CD4-positive, alpha-beta T cell (primary cell): ENCODE measurements at places on chromosomes 1 and 21.

DNA sequence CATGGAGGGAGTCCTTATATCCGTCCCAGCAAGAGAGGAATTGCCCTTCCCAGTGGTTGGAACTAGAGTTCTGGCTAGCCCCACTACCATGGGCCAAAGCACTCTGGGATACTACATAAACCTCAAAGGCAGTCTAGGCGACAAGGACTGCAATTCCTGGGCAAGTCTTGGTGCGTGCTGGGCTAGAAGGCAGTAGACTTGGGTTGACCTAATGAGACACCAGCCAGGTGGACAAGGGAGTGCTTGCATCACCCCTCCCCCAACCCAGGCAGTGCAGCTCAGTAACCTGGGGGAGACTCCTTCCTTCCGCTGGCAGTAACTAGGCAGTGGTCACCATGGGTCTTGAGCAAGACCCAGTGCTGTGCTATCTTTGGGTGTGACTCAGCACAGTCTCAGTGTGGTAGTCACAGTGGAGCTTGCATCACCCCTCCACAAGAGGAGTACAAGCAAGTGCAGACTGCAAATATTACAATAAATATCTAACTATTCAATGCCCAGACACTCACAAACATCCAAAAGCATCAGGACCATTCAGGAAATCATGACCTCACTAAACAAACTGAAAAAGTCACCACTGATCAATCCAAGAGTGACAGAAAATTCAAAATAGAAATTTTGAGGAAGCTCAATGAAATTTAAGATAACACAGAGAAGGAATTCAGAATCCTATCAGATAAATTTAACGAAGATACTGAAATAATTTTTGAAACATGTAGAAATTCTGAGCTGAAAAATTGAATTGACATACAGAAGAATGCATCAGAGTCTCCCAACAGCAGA is 84.7 kb upstream of the LYPLAL1 start:
- DNase-seq: peak; percentile 74

GRCh38 chr1:1941868-1942752 is 23.0 kb upstream of the TMEM52 start:
- no peak for DNase-seq

DNA sequence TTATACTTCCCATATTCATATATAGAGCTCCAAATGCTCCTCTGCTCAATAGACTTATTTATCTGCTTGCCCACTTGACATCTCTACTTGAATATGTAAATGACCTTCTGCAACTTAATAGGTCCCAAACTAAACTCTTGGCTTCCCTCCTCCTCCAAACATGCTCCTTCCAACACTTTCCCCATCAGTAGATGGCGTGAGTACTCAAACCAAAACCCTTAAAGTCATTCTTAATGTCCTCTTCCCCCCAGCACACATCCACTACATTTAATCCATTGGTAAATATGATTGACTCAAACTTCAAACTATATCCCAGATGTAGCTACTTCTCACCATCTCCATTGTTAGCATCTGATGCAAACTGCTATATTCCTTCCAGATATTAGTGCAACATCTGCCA is 48.5 kb upstream of the PBX1 start:
- DNase-seq: no peak

- peak; percentile 88 for DNase-seq
Observed at GRCh38 chr1:150560576-150561253, 11.5 kb downstream of the ADAMTSL4 start.

DNA sequence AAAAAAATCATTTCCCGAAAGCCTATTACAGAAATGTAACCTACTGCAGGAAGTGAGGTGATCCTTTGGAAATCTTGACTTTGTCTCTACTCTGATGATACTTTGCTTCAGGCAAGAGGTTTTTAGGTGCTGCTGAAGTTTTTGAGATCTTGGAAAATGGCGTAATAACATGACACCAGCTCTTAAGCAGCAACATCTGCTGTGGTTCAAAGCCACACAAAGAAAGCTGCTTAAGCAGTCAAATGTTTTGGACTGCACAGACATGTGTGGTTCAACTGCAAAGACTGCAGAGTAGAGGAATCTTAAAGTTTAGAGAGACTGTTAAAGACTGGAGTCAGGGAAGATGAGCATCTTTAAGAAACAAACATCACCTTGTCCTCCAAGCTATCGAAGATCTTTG is 139.0 kb downstream of the RASAL2 start:
- no peak for DNase-seq

- no peak for DNase-seq
Observed at GRCh38 chr1:168553680-168554553, 10.1 kb upstream of the XCL2 start.

DNA sequence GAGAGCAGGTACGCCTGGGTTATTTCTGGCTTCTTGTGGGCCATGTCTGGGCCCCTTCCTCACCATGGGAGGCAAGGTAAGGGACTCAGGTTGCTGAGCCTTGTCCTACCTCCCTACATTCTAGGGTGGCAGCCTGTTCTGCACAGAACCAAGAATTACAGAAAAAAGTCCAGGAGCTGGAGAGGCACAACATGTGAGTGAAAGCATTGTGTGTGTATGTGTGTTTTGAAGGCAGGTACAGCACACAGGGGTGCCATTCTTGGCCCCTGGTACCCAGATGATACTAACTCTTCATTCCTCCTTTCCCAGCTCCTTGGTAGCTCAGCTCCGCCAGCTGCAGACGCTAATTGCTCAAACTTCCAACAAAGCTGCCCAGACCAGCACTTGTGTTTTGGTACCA is 4.4 kb downstream of the JTB start:
- DNase-seq: no peak

- no peak for DNase-seq
Observed at GRCh38 chr1:16072616-16073484, 601 bp downstream of the FAM131C start.

GRCh38 chr1:104266612-104267011 is 516.9 kb downstream of the AMY1C start:
- no peak for DNase-seq

- no peak for DNase-seq
Observed at GRCh38 chr1:64269558-64269884, 66.1 kb downstream of the UBE2U start.

- no peak for DNase-seq
Observed at GRCh38 chr1:53442299-53442698, 16.9 kb upstream of the DMRTB1 start.

DNA sequence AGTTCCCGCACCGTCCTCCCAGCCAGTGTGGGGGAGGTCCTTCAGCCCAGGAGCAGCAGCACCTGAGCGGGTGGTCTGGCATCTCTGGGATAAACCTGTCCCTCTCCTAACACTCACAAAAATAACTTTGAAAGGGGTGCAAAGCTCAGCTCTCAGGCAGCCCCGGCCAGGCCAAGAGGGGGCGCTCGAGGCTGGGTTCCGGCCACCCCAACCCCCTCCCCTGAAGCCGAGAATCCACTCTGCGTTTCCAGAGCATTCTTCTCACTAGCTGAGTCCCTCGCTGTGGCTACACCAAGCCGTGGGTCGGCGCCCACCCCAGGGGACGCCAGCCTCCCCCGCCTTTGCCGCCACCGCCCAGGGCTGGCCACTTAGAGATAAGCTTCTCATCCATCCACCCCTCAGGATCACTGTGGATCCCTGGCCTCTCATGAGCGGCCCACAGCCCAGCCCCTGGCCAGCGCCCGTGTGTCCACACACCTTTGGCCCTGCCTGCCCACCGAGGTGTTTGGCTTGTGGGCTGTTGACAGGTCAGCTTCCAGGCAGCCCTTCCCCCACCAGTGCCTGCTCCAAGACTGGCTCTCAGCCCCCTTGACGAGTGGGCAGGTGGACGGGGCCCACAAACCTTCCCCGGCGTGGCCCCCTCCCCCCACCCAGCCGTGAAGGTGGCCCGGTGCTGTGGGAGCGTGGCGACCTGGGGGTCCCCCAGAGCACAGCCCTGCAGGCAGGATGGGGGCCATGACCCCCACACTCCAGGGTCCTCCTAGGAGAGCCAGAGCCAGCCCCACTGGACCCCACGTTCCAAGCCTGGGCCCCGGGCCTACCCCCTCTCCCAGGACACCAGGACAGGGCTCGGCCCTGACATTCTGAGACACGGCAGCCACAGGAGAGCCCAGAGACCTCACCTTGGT is 1.9 kb downstream of the FTCD start:
- DNase-seq: peak; percentile 26

- no peak for DNase-seq
Observed at GRCh38 chr1:235817101-235817728, 49.5 kb downstream of the LYST start.

DNA sequence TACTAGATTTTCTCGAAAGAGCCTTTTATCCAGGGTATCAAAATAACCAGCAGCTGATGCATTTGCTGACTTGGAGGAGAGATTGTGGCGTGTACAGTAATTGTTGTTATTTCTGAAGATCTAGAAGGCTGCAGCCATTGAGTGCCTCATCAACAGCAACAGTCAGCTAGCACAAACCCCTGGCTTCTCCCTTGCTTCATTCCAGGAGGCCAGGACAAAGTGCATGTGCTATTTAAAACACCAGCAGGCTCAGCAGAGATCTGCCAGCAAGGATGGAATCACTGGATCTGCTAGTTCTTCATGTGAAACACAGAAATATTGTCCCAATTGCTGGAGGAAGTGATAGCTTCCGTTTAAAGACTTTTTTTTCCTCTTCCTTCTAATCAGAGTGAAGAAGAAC is 2.8 kb upstream of the NGF start:
- DNase-seq: no peak

DNA sequence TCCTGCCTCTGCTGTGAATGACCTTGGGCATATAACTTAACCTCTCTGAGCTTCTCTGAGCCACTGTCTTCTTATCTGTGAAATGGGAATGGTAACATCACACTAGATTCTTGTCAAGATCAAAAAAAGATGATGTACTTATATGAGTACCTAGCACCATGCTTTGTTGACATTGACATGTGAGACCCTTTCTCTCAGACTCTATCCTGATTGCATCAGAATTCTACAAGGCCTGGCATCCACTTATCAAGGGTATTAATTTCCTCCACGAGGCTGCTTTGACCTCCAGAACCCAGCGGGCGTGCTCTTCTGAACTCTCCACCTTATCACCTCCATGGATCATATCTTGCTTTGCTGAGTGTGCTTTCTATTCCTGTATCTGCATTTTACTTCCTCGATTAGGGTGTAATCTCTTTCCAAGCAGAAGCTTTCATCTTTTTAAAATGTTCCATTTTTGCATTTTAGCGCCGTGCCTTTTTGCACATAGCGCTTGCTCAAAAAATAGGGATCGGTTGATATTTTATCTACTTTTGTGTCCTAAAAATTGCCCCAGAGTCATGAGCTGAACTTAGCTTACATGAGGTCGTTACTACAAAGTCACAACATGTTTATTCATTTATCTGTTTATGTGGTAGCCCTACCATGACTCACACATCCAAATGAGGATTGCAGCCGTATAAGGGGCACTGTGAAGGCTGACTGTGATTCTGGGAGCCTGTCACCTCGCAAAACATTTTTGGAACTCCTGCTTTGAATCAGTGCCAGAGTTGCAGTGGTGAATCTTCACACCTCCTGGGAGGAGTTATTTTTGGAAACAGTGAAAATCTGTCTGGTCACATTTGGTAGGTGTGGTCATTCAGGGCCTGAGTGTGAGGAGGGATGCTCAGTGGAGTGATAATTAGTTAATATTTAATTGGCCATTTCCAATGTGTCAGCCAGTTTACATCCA is 63.2 kb downstream of the IER5 start:
- no peak for DNase-seq

GRCh38 chr1:205122489-205122882 is 708 bp upstream of the RBBP5 start:
- no peak for DNase-seq

- DNase-seq: no peak
Observed at GRCh38 chr1:181789395-181789794, 272.1 kb downstream of the ZNF648 start.

- DNase-seq: no peak
Observed at GRCh38 chr1:85022700-85023099, 25.6 kb downstream of the MCOLN3 start.

DNA sequence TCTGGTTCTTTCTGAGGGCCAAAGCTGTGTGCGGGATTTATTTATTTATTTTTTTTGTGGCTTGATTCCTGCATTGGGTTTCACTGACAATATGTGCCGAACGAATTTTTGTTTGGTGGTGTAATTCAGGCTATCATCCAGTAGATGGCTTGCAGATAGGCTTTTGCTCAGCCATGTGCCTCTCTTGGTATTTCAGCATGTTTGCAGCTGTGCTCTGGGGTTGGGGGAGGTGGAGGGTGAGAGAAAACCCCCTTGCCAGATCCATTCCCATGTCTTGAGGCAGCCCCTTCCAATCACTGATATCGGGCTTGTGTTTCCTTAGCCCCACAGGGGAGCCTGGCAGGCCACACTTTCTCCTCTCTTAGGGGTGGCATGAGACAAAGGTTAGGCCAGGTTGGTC is 302.4 kb downstream of the PTGER3 start:
- no peak for DNase-seq

DNA sequence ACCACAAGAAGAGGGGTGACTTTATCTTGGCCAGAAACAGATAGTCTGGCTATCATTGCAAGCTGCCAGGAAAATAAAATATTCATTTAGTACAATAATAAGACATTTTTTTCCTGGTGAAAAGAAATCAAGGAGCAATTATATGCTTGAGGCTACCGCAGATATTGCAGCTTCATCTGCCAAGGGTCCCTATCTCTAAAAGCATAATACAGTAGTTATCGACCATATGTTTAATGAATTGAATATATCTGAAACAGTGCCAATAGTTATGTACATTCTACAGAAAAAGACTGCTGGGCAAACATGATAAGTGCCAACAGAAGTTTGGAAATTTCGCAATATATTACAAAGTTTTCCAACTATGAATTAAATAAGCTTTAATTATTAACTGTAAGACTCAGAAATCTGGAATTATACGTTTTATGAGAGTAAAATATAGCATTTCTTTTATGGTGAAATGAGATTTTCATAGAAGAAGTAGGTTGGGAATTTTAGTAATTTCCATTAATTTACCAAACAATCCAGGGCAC is 561.1 kb upstream of the ZP4 start:
- DNase-seq: no peak

GRCh38 chr1:54052431-54052933 is 522 bp downstream of the TMEM59 start:
- no peak for DNase-seq

DNA sequence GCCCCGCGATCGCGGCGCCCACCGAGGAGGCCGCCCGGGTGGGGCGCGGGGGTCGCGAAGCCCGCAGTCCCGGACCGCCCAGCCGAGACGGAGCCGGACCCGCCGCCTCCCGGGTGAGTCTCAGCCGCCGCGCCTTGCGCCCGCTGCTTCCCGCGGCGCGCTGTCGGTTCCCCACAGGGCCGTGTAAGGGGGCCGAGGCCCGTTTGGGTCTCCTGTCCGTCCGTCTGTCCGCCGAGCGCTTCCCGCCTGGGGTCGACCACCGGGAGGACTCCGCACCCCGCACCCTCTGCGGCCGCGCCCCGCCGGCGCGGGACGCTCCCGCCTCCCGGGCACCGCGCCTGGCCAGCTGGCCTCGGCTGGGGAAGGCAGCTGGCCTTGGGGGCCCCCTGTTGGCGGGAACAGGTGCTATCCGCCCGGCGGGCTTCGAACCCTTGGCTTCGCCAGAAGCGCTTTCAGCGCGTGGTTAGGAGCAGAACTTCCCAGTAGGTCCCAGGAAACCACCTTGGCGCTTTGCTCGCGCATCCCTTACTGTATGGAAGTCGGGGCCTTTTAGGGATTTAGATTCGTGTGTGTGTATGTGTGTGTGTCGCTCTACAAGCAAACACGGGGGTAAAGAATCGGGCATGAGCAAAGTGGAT is 414 bp downstream of the TMEM51 start:
- no peak for DNase-seq

GRCh38 chr1:178541829-178542553 is 29.1 kb downstream of the TEX35 start:
- peak; percentile 13 for DNase-seq
